ENCODE measurements at places on chromosomes 13 and 19.

DNA sequence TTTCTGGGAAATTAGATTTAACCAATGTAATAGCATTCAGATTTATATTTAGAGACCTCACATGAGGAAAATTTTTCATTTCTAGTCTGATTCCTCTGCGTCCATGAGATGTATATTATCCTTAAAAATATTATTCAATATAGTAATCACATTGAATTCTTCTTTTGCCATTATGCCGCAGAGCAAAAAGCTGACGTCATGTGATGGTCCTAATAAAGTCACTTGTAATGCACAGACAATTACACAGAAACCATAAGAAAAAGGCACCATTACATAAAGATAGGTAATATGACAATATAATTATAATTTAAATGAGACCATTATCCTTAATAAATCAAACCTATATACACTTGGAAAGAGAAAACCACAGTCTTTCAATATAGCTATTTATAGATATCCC, 1021.5 kb downstream of the PCDH9 start:
- no peak for DNase-seq

- DNase-seq, result no peak
These were observed 13.6 kb downstream of the NFILZ start for GRCh38 chr19:8643860-8644653.

- no peak for DNase-seq
These were observed 29.8 kb downstream of the ARHGAP35 start for GRCh38 chr19:46890423-46891170.

- DNase-seq, result peak; percentile 41
These were observed 6.1 kb downstream of the DHRS12 start for GRCh38 chr13:51797664-51798488.

DNA sequence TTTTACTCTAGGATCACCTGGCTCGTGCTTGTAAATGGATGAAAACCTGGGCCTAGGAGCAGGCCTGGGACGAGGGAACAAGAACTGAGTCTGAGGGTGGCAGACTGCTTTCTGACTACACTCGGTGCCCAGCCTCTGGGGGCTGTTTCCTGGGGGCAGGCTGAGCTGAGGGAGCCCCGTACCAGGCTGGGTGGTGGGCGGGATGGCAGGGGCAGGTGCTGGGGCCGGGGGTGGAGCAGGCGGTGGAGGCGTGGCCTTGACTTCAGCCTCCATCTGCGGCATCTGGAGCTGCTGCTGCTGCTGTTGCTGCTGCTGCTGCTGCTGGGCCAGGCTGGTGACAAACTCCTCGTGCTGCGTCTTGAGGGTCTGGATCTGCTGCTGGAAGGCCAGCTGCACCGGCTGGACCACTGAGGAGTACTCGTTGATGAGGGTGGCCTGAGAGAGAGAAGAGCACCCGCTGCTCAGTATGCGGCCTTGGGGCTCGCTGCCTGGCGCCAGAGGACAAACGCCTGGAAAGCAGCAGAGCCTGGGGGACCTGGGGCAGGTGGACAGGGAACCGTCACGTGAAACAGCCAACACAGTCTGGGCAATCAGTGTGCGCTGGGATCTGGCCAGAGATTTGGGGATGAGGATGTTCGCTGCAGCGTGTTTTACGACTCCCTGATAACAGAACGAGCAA, 12.6 kb downstream of the CHERP start:
- no peak for DNase-seq

- no peak for DNase-seq
These were observed 91.2 kb upstream of the FBXL3 start for GRCh38 chr13:77118134-77118533.

GRCh38 chr19:311813-312261, 20.6 kb upstream of the PLPP2 start:
- DNase-seq, result no peak

- no peak for DNase-seq
These were observed 17.8 kb upstream of the ZNF846 start for GRCh38 chr19:9786342-9786741.

DNA sequence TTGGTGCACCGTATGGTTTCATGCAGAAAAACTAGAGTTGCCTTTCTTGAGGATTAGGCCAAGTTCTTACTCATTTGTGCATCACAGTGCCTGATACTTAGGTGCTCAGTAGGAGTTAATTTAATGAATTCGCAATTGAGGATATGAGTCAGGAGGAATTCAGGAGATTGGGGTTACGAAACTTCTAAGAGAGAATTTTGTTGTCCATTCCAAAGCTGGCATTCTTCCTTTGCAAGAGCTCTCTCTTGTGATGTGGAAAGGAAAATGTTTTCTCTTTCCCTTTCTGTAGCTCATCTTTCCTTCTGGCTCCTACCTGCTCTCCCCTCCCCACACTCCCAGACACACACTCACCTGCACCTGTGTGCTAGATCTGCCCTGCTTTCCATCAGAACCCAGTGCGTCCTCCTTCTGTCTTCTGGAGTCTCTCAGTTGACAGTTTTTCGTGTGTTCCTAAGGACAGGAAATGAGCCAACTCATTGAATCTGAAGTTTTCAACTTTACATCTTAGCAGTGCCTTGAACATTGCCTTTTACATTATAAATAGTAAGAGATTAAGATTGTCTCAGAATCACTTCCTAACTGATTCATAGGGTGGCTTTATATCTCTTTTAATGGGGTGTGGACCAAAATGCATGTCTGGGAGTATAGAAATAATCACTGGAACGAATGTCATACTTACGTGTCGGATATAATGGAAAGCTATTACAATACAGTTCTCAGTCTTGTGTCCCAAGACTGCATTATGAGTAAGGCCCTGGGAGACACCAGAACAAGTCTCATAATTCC, 19.7 kb upstream of the ERCC5 start:
- DNase-seq, result no peak

DNA sequence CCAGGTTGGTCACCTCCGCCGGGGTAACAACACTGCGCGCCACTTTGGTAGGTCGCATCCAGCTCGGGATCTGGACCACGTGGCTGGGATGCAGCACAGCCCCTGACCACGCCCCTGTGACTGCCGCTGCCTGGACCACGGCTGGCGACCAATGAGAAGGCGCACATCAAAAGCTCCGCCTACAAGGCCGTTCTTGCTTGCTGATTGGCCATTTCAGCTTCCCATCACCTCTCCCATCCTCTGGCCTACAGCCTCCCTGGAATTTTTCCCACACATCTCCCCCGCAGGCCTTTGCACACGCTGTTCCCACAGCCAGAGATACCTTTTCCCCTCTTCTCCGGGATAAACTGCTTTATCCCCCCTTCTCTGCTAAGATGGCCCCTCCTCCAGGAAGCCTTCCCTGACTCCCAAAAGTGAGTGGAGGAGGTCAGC, 12.5 kb upstream of the MAP1S start:
- DNase-seq, result no peak

- no peak for DNase-seq
These were observed 126.3 kb downstream of the STK24 start for GRCh38 chr13:98450539-98451111.

DNA sequence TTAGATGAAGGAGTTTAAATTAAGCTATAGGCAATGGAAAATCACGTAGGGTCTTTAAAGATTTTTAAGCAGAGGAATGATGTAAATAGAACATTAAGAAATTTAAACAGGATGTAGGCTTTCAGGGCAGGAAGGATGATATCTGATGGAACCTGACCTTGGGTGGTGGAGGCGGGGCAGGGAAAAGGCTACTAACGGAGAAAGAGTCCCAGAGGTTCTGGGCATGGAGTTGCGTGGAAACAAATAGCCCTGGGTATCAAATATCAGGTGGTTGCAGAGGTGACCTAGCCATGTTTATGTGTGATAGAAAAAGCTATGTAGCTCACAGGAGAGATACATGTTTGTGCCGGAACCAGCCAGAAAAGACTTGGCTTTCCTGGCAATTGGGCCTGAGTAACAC, 7.8 kb upstream of the CDK8 start:
- no peak for DNase-seq

- no peak for DNase-seq
These were observed 2.5 kb upstream of the DCT start for GRCh38 chr13:94481941-94482340.

DNA sequence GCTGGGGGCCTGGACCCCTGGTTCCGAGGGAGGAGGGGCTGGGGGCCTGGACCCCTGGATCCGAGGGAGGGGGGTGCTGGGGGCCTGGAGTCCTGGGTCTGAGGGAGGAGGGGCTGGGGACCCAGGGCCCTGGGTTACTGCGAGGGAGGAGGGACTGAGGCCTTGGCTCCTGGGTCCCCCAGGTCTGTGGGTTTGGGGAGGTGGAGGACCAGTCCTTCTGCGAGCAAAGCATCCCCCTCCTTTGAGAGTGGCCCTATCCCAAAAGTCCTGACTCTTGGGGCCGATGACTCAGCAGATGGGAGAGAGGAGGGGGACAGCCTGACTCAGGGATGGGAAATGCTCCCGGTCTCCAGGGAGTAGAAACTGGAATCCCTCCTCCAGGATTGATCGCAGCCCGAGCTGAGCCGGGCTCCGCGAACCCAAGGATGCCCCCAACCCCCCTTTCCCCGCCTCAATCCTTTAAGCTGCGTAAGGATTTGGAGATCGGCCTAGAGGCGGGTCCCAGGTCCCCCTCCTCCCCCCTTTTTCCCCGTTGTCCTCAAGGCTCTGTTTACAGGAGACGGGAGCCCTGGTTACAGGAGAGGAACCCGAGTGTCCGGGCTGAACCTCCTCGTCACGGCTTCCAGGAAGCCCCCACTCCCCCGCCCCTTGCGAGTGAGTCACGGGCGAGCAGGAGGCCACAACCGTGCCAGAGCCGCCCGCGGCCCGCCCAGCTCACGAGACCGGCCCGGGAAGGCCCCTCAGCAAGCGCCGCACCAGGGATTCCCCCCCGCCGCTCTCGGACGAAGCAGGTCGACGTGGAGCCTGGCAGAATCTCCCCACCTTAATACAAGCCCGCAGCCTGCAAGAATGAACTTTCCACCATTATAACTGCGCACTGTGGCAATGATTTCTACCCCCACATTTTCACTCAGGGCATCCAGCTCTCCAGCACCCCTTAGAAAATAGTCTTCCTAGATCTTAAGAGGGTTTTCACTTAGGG, 3.0 kb upstream of the ZFP36 start:
- DNase-seq, result peak; percentile 97

GRCh38 chr13:99344610-99345208, 37.5 kb upstream of the GPR183 start:
- no peak for DNase-seq

GRCh38 chr19:16068696-16069259, 7.5 kb upstream of the TPM4 start:
- DNase-seq, result no peak

- DNase-seq, result no peak
These were observed 2.7 kb downstream of the CALM3 start for GRCh38 chr19:46603752-46604231.

DNA sequence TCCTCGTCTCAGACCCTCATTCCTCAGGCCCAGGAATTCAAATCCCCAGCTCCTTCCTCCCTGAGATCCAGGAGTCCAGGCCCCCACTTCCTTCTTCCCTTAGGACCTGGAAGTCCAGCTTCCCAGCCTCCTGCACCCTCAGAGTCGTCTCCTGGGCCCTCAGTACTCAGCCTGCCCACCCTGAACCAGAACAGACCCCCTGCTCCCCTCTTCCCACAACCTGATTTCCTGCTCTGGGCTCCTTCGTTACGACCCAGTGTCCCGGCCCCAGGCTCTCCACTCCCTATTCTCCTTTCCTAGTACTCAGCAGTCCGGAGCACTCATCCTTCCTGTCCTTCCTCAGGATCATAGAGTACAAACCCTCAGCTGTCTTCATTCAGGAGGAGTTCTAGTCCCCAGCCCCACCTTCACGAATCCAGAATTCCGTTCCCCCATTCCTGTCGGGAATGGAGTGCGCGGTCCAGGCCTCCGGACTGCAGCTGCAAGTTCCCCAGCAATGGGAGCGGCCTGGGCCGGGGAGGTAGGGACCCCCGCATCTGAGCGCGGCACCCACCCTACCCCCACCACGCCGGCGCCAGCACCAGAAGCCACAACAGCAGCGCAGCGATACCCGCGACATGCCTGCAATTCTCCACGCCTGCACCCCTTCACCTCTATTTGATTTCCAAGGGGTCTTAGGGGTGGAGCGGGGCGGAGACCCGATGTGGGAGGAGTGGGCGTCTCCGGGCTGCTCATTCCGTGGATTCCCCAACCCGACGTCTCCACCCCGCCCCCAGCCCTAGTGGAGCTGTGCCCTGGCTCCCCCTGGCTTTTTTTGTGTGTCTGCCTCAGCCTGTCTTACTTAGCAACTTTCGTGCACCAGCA, 12.7 kb downstream of the EGLN2 start:
- no peak for DNase-seq

DNA sequence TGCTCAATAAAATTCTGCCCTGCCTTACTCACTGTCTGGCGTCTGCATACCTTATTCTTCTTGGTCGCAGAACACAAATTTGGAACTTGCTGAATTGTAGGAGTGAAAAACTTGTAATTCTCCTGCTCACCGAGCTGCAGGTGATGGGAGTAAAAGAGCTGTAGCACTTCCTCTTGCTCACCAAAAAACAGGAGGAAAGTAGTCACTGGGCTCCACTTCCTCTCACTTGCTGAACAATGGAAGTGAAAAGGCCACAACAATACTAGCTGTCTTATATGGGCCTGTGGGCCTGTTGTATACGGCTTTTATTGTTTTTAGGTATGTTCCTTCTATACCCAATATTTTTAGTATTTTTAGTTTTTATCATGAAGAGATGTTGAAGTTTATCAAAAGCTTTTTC, 978.7 kb downstream of the SLITRK5 start:
- DNase-seq, result no peak

DNA sequence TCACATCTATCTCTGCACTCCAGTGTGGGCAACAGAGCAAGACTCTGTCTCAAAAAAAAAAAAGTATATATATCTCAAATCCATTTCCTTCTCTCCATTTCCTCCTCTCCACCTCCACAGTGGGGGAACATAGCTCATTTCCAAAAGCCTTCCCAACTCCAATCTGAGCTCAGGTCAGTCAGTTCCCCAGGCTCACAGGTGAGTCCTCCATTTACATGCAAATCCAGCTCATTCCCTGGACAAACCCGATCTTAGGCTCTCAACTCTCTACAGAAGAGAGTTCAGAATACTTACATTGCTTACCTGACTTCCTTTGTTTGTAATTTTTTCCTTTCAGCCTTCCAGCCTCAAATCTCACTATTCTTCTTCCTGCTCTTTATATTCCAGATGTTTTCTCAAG, 518.3 kb downstream of the GPC6 start:
- no peak for DNase-seq

DNA sequence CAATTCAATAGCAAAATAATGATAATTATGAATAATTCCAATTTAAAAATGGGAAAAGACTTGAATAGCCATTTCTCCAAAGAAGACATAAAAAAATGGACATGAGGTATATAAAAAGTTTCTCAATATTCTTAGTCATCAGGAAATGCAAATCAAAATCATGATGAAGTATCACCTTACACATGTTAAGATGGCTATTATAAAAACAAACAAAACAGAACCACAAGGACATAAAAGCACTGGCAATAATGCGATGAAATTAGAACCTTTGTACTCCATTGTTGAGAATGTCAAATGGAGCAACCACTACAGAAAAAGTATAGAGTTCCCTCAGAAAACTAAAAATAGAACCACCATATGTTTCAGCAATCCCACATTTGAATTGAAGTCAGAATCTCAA, 1186.1 kb downstream of the SLITRK5 start:
- no peak for DNase-seq

DNA sequence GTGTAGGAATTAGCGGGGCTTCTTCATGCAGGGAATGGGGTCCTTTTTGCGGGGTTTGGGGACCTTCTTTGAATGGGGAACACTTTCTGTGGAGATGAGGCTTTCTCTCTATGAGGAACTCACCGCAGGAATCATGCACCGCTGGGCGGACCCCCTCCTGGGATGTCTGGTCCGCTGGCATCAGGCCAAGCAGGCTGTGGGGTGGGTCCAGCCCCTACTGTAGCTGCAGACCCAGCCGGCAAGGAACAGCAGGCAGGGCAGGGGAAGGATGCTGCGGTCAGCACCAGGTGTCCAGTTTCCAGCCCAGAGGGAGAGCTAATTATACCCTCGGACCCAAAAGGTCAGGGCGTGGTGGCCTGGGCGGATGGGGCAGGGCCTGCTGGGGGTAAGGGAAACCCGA, 1.8 kb downstream of the MYBPC2 start:
- DNase-seq, result no peak
